Right forelimb (tissue), 1 donor: ENCODE measurements at places on chromosomes 2 and 18.

DNA sequence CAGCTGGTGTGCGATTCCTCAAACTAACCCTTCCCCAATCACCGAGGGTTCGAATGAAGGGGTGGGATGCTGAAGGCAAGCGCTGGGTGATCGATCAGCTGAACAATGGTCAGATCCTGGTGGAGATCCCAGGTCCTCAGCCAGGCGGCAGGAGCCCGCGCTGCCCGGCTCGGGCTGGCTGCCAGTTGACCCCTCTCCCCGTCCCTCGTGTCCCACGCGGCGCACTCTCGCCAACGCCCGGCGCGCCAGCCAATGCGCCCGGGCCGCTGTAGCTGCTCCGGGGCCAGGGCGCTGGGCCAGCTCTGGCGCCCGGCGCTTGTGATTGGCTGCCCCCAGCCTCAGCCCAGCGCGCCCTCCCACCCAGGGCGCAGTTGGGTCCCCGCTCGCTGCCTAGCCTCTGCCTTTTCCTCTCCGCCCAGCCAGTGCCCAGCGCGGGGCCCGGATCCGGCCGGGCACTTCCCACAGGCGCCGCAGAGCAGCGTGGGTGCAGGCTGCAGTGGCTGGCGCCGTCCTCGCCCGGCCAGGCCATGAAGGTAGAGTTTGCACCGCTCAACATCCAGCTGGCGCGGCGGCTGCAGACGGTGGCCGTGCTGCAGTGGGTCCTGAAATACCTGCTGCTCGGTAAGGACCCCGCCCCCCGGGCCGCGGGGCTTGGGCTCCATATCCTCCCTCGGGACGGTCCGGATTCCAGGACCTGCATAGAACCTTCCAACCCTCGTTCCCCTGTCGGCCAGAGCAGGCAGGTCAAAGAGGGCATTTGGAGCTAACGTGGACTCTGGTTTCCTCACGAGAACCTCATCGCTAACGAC is at the start of gene MOGAT1:
MOGAT1 (plus strand) TSS at position 400 of the 809 bp plus-strand sequence; CDS start at position 528, 128 bp downstream.
- peak; percentile 47 for DNase-seq

- DNase-seq, result no peak
Measured at GRCh38 chr18:57950542-57950941, 93.5 kb upstream of the NEDD4L start.

DNA sequence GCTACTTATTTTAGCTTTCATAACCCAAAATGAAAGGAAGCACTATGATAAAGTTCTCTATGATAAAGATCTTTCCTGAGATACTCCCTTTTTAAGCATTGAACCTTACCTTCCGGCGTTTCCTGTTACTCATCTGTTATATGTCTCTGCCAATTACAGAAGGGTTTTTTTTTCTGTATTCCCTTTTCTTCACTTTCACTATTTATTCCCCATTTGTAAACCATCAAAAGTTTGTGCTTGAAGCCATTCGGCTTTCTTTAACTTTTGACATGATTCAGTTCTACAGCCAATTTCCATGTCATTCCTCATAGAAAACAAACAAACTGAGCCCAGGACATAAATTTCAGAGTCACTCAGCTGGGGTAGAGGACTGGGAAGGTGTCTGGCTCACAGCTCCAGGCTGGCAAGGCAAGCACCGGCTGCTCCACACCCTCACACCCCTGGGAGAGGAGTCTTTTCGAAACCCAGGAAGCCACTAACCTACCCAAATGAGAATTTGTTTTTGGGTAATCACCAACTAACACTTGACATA is 429.4 kb upstream of the TRIB2 start:
- no peak for DNase-seq

GRCh38 chr2:37198681-37199065 is 2.4 kb downstream of the CEBPZOS start:
- DNase-seq, result no peak

- no peak for DNase-seq
Measured at GRCh38 chr2:190535121-190535439, 558 bp upstream of the NEMP2 start.
